ENCODE measurements at places on chromosomes 7 and 10.

DNA sequence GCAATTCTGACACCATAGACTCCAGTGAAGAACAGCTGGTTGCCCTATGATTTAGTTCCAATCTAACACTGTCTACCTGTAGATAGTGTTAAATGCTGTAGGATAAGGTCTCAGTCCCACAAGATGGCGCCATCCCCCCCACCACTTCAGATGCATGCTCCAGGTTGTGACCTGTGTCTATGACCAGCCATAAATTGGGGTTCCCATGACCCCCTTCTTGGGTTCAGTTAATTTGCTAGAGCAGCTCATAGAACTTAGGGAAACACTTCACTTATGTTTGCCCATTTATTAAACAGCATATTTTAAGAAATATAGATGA is 13.1 kb downstream of the CCSER2 start:
- no peak for DNase-seq

- no peak for DNase-seq
Measured at GRCh38 chr7:4849390-4849789, 12.4 kb downstream of the PAPOLB start.

GRCh38 chr10:70190581-70190980 is 20.3 kb upstream of the SAR1A start:
- no peak for DNase-seq

DNA sequence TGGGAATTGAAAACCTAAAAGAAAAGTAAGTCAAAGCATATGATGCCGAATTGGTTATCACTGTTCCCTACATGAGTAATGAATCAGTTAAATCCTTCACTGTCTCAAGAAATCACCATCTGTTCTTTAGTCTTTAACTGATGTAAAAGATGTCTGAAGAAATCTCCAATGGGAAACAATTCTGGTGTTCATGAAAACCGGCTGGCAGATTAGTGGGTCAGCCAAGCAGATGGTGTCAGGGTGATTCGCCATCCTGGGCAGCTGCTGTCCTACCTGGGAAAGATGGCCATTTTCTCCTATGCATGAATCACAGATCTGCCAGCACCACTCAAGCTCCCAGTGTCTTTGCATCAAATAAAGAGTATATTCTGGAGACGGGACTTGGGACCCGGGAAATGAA is 925.2 kb upstream of the GHITM start:
- no peak for DNase-seq

DNA sequence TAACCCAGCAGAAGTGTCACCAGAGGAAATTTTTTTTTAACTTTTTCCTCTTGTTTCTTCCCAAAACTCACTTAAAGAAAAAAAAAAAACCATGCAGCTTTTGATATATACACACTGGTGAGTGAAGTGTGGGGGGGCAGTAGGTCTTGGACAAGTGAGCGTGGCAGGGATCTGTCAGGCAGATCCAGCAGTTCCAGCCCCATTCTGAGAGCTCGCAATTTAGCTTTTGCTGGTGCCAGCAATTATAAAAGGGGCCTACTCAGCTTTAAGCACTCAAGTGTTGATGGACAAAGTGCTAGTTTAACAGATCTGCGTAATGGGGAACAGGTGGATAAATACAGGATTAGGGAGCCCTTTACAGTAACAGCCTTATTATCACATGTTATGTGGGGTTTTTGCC is 619.2 kb upstream of the GALNT17 start:
- DNase-seq, result no peak

DNA sequence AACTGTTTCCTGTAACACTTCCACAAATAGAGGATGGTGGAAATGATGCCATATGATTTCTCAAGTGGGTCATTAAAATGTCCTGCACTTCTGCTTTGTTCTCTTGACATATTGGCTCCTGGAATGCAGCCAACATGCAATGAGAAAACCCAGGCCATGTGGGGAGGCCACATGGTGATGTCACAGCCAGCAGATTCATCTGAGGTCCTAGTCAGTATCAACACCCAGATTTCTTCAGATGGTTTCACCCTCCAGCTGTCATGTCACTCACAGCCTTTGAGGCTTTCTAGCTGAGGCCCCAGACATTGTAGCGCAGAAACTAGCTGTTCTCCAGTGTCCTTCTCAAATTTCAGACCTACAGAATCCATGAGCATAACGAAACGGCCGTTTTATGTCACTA is 102.3 kb upstream of the NUPR2 start:
- no peak for DNase-seq

- DNase-seq, result no peak
Measured at GRCh38 chr7:132373879-132374278, 202.4 kb downstream of the PLXNA4 start.

DNA sequence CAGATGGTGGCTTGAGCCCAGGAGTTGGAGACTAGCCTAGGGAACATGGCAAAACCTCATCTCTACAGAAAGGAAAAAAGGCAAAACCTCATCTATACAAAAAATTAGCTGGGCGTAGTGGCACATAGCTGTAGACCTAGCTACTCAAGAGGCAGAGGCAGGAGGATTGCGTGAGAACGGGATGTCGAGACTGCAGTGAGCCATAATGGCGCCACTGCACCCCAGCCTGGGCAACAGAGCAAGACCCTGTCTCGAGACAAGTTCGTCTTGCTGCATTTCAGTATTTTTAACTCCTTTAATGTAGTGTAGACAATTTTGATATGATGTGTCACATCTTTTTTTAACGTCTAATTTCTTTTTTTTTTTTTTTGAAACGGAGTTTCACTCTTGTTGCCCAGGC is 31.4 kb upstream of the KMT2C start:
- no peak for DNase-seq

DNA sequence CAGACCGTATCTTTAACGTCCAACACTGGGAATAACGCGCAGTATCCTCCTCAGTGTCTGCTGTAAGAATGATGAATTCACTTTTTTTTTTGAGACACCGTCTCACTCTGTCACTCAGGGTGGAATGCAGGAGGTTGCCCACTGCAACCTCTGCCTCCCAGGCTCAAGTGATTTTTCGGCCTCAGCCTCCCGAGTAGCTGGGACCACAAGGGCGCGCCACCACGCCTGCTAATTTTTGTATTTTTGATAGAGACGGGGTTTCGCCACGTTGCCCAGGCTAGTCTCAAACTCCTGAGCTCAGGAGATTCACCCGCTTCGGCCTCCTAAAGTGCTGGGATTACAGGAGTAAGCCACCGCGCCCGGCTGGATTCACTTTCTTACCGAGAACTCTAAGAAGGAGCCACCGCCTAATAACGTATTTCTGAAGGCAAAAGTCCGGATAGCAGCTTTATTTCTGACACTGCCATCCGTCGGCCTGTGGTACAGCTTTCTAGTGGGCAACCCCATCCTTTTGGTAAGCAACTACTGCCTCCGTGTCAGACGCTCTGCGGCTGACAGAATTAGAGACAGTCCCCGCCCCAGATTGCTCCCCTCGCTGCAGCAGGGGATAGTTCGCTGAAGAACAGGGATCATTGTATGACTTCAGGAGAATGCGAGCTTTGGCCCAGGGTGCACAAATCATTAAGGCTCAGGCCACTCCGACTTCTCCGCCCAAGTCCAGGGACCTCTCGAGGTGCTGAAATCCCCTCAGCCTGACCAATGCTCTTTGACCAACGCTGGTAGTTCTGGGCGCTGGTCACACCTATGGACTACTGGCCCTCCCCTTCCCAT is 662 bp downstream of the POLR3A start:
- DNase-seq, result no peak

- DNase-seq, result no peak
Measured at GRCh38 chr10:5165738-5166137, 19.2 kb downstream of the AKR1C8 start.

DNA sequence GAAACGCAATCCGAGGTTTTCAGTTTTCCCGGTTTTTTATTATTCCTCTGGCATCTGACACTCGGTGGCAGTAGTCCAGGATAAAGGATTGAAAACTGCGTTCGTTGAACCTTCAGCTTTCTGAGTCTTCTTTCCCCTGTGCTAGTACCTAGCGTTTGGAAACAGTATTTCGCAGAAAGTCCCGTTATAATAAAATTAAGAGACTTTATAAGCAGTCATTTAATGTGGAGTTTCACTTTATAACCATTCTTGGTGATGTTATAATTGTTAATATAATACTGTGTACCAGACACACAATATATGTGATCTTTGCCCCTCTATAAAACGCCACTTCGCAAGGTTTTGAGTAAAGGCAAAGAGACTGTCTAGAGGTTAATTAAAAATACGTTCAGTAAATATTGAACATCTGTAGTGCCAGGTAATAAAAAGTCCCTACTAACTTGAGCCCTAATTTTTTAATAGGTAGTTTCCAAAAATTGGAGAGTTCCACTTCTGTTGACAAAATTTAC is 874 bp downstream of the CISD1 start:
- no peak for DNase-seq

GRCh38 chr7:44522315-44522714 is 18.8 kb downstream of the NPC1L1 start:
- no peak for DNase-seq

- no peak for DNase-seq
Measured at GRCh38 chr10:1829712-1830111, 92.4 kb upstream of the ADARB2 start.

GRCh38 chr7:68224041-68224741 is 1227.6 kb downstream of the TYW1 start:
- no peak for DNase-seq

DNA sequence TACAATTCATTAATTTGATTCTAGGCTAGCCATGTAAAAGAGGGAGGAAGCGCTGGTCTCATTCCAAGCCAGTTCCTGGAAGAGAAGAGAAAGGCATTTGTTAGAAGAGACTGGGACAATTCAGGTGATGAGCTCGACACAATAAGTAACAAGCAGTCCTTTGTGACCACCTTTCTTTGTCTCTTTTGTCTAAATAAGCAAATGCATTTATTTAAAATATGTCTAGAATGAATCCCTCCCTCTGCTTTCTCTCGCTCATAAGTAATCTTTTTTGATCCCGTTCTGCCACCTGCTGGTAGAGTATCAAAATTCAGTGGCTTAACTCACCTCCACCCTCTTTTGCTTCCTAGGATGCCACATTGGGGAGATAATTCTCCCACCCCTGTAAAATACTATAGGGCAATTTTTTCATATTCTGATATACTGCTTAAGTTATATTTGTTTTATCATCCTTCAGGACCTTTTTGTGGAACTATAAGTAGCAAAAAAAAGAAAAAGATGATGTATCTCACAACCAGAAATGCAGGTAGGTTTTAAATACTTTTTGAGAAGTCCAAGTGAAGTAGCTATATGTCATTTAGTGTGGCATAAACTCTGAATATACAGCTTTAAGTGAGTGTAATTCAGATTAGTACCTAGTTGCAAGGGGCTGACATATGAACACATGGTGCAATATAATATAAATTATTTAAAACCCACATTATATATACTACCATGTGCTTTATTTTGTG is 91.5 kb downstream of the GSDME start:
- DNase-seq, result no peak

DNA sequence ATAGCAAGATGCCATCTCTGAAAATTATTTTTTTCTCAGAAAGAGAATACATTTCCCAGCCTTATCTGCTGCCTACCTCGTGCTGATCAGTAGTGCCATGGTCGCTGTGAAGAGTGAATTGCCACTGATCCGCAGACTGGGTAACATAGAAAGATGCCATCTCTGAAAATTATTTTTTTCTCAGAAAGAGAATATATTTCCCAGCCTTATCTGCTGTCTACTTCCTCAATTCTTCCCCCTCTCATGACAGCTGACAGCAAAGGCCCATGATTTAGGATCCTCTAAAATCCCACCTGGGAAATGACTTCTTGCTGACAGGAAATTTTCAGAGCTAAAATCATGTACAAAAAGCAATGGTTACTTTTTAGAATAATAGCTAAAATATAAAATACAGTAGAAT is 92.5 kb upstream of the AHR start:
- no peak for DNase-seq

- DNase-seq, result no peak
Measured at GRCh38 chr7:37247861-37248260, 200.8 kb downstream of the ELMO1 start.

GRCh38 chr7:77862691-77863090 is 64.1 kb downstream of the PHTF2 start:
- DNase-seq, result no peak

- DNase-seq, result no peak
Measured at GRCh38 chr7:112283382-112283910, 77.0 kb downstream of the ZNF277 start.

DNA sequence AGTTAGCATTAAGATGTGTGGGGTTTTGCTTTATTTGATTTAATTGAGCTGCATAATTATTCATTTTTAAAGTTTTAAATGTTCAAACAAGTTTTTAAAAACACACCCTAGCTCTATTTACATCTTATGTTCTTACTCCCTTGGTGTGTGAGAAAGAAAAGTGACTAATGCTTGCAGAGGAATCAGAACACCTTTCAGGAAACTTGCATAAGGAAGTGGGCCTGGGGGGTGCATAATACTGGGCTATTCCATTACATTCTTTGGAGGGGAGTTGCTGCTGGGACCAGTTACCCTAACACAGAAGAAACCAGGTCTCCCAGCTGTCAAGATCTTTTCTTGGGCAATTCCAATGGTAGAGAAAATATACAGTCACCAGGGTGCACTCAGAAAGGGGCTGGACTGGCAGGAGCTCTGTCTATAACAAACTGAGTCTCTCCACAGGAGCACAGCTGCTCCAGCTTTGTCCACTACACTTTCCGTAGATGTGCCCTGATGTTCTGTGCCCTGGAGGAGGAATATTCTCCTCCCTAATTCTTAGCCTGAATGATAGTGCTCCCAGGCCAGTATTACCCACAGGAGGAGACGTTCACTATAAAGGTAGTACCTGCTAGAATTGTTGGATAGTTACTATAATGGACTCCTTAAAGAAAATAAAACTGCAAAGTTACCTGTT is 304.2 kb downstream of the CDC14C start:
- no peak for DNase-seq

DNA sequence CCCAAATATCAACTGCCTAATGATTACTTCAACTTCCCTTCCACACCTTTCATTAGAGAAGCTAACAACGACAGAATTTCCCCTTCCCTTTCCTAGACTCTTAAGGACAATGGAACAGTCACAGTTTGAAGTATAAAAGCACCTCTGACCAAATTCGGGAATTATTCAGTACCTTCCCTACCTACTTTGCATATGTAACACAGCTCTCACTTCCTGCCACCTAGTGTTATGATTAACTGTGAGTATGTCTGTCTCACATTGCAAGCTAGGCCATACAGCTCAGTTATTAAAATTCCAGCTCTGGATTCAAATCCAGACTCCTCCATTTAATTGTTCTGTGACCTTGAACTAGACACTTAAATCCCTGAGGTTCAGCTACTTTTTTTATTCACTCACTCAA is 44.8 kb upstream of the HPSE2 start:
- no peak for DNase-seq

GRCh38 chr10:6984971-6985370 is 404.9 kb upstream of the PRKCQ start:
- DNase-seq, result no peak

- no peak for DNase-seq
Measured at GRCh38 chr10:75408509-75408875, 6.9 kb upstream of the ZNF503 start.

DNA sequence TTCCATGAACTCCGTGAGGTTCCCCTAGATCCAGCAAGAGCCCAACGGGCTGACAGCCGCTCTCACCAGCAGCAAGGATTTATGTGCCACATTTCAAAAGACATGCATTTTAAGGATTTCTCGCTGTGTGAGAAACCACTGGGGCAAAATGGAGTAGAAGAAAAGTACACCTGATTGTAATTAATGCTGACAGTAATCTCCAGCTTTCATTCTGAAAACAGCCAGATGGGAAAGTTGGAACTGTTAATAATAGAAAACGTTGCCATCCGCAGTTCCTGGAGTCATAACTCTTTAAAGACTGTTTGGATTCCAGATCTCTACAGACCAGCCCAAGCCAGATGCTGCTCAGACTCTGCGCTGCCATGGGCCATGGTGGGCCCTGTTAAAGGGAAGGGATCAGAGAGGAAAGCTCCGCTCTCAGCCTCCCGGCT is 216.9 kb upstream of the GLI3 start:
- DNase-seq, result no peak

- peak; percentile 24 for DNase-seq
Measured at GRCh38 chr10:30059209-30060107, at the start of gene JCAD. JCAD (minus strand) TSS chr10:30059586; CDS start chr10:30047812, 11,774 bp downstream.
